ENCODE measurements at places on chromosomes 6 and 20. TPM values are rescaled to one million over a fixed set of nuclear protein-coding genes. Genes with fewer than 3 reads are reported as not detected.

Gene TAGAP
- total RNA-seq = 0.05 TPM

- no peak for DNase-seq
Observed at GRCh38 chr6:167512696-167513375, 187.9 kb downstream of the TTLL2 start.

- DNase-seq = no peak
Observed at GRCh38 chr6:161788531-161788930, 514.7 kb upstream of the AGPAT4 start.

DNA sequence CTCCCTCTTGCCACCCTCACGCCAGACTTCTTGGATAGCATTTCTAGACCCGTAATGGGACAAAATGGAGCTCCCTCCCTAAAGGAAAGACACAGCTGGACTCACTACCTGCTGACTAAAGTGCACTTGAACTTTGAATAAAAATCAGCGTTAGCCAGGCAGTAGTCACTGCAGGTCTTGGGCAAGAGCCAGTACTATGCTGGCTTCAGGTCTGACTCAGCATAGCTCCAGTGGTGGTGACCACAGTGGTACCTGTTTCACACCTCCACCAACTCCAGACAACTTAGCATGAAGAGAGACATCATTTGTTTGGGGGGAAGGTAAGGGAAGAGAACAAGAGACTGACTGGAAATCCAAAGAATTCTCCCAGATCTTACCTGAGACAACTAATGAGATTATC is 906.8 kb downstream of the GRIK2 start:
- no peak for DNase-seq

GRCh38 chr6:153873541-153873940 is 165.5 kb upstream of the OPRM1 start:
- no peak for DNase-seq

- DNase-seq = no peak
Observed at GRCh38 chr6:46687619-46688097, at the start of gene TDRD6. Gene TDRD6 (plus strand): TSS chr6:46687885. CDS start chr6:46688129, 244 bp downstream.

Gene SLCO4A1
- 30.7 TPM for total RNA-seq

GRCh38 chr6:2891768-2892170 is 11.3 kb downstream of the SERPINB9 start:
- no peak for DNase-seq
